ENCODE measurements at places on chromosomes 3 and 15. TPM values are rescaled to one million over a fixed set of nuclear protein-coding genes. Genes with fewer than 3 reads are reported as not detected.

DNA sequence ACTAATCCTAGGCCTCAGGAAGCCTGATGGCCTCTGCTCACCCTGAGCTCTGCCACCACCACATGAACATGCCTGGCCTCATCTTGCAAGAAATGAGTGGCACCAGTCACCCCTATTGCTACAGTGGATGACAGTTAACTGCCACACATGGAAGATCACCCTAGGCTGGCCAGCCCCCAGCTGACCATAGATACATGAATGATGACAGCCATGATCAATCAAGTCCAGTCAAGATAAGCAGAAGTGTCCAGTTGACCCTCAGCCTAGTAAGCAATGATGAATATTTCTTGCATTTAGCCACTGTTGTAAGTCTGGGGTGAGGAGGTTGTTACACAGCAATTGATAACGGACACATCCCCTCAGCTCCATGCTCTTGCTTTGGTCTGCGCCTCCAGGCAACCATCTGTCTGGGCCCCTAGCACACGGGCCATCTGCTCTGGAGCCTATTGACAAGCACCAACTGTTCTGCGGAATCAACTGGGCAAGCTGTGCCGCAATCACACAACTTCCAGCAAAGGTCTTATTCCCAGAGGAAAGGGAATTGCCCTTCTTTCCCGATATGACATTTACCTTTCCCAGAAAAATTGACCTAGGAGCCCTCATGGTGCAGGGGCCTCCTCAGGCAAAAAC, 2.2 kb upstream of the LYZL4 start:
- no peak for DNase-seq

GRCh38 chr3:129592381-129593131, 13.9 kb downstream of the PLXND1 start:
- DNase-seq = no peak

DNA sequence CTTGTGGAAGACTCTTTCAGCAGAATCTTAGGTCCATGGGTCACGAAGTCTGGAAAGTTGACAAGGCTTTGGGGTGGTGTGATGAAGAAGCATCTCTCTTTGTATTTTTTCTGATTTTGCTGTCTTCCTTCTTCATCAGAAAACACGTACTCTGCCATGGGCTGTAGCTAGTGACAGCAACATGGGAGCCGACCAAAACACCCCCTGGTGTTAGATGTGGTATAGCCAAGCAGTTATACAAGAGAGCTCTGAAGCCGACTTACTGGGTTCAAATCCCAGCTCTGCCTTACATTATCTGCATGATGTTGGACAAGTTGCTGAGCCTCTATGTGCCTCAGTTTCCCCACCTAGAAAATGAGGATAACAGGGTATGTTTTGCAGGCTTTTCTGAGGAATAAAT, 32.9 kb upstream of the LYZL4 start:
- no peak for DNase-seq

- no peak for DNase-seq
Observed at GRCh38 chr15:94383041-94383440, 151.7 kb downstream of the MCTP2 start.

GRCh38 chr3:144369129-144369879, 397.7 kb downstream of the DIPK2A start:
- DNase-seq = no peak

Gene SLC22A13
- total RNA-seq = not detected

Gene OR4F6
- not detected for total RNA-seq

Gene TMEM207
- total RNA-seq = not detected

Gene SLC28A1
- total RNA-seq = not detected

Gene AGBL1
- total RNA-seq = not detected

Gene DLL4
- 213 TPM for total RNA-seq

Gene CCR9
- not detected for total RNA-seq

Gene CAMKV
- total RNA-seq = not detected

All from glomerular endothelial cell (primary cell).